Stimulated activated CD4-positive, alpha-beta T cell treated with anti-CD3 and anti-CD28 coated beads, TNF-alpha, amount 100 ng/mL, for 1 hour (primary cell): ENCODE measurements at places on chromosomes 3 and 15.

- DNase-seq: no peak
These were observed at the start of gene HYAL1 for GRCh38 chr3:50303013-50303815. TSS of gene HYAL1 (minus strand) at chr3:50303574. CDS start at chr3:50302956, 618 bp downstream.

DNA sequence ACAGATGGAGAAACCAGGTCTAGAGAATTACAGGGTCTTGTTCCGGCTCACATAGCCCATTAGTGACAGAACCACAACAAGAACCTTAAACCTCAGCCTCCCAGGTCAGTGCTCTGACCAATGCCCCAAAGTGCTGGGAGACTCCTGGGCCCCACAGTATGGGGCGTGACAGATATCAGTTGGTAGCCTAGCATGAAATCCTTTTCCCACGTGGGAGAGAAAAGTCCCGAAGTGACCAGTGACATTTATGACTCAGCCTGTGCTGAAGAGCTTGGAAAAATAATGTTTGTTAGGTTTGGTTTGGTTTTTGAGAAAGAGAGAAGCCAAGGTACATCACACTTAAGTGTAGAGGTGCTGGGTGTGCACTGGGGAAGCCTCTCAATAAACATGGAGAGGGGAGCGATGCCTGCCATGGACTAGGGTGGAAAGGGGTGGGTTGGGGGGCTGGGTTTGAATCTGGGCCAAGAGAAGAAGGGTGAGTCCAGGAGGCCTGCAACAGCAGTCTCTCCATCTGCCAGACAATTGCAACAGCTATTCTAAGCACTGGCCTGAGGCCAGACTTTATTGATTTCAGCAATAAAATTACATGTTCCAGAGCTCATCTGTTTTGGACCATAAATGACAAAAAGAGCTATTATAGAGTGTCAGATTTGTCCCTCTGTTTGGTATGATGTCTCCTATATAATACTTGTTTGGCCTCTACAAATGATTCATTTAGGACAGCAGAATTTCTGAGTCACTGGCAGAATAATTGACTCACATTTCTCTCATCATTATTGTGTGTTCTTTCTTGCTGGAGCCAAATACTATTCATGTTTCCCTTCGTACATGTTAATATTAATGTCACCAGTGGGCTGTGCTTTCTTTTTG is 43.4 kb downstream of the C2CD4A start:
- DNase-seq: no peak

- no peak for DNase-seq
These were observed 512.1 kb downstream of the ROBO1 start for GRCh38 chr3:79255702-79256101.

DNA sequence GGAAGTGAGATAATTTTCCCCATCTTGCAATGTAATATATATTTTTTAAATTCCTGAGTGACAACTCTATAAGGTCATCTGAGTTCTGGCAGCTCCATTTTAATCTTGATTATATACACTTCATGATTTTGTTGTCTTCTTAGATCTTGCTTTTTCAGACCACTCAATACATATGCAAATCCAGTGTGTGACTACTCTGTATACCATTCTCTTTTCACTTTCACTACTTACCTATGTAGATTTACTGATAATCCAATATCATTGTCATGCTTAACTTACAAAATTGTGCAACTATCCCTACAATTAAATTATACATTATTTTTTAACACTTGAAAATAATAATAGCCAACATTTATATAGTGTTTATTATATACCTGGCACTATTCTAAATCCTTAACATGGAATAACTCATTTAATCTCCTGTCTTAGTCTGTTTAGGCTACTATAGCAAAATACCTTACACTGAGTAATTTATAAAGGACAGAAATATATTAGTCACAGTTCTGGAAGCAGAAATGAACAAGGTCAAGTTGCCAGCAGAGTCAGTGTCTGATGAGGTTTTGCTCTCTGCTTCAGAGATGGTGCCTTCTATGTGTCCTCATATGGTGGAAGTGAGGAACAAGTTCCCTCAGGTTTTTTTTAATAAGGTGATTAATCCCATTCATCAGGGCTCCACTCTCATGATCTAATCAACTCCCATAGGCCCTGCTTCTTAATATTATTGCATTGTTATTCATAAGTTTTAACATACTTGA is 338.5 kb downstream of the TUSC7 start:
- DNase-seq: no peak

- DNase-seq: no peak
These were observed 27.1 kb downstream of the STARD9 start for GRCh38 chr15:42602501-42602900.

DNA sequence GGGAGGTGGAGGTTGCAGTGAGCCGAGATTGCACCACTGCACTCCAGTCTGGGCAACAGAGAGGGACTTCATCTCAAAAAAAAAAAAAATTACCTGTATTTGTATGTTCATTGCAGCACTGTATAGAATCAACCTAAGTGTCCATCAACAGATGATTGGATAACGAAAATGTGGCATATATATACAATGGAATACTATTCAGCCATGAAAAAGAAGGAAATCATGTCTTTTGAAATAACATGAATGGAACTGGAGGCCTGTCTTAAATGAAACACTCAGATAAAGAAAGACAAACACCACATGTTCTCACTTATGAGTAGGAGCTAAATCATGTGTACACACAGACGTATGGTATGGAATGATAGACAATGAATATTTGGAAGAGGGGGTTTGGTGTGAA is 59.4 kb upstream of the MEF2A start:
- DNase-seq: no peak

- no peak for DNase-seq
These were observed 337.2 kb downstream of the ZBTB20 start for GRCh38 chr3:114809668-114810413.

DNA sequence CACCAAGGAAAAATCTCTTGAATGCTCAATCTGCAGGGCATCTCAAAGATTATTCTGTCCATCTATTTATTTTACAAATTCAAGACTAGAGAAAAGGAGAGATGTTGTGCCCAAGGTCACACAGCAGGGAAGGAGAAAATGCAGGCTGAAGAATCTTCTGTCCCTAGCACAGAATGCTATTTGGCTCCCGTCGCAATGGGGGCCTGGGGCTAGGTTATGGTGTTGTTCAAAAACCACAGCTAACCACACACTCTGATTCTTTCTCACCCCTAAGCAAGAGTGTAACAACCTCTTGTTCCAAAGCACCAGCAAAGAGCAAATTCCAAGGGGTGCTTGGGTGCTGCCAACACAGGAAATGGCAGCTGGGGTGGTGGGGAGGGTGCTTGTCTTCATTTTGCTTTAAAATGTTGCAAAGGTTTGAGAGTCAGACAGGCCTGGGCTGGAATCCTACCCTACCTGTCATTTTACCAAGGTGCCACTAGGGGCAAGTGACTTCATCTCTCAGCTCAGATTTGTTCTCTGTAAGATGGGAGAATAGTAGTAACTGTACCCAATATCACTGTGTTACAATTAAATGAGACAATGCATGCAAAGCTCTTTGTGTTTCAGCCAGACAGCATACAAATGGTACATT is 112.5 kb downstream of the ADAMTS9 start:
- no peak for DNase-seq

- DNase-seq: no peak
These were observed 25.9 kb downstream of the RNF111 start for GRCh38 chr15:59013246-59013873.

GRCh38 chr15:66409565-66410108 is 22.9 kb downstream of the MAP2K1 start:
- no peak for DNase-seq

DNA sequence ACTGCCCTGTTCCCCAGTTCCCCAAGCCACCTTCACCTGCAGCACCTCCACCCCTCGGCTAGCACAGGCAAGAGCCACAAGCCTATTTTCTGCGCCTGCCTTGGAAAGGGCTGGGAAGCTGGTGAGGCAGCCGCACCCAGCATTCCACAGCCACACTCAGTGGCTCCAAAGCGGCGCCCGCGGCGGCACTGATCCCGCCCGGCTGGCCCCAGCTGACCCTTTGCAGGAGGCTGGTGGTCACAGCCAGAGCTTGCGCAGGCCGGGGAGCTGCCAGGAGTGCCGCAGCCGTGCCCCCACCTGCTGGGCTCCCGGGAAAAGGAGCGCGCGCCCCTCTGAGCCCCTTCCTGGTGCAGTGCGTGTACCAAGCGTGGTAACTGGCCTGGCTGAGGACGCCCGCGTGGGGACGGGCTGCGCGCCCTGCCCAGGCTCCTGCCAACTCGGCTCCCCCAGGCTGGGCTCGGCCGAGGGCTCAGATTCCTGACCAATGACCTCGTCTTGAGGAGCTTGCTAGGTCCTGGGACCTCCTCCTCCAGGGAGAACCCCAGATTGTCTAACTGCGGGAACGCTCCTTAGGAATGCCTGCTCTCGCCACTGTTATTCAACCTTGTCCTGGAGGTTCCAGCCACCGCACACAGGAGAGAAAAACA is 13.3 kb downstream of the GRAMD2A start:
- DNase-seq: no peak

DNA sequence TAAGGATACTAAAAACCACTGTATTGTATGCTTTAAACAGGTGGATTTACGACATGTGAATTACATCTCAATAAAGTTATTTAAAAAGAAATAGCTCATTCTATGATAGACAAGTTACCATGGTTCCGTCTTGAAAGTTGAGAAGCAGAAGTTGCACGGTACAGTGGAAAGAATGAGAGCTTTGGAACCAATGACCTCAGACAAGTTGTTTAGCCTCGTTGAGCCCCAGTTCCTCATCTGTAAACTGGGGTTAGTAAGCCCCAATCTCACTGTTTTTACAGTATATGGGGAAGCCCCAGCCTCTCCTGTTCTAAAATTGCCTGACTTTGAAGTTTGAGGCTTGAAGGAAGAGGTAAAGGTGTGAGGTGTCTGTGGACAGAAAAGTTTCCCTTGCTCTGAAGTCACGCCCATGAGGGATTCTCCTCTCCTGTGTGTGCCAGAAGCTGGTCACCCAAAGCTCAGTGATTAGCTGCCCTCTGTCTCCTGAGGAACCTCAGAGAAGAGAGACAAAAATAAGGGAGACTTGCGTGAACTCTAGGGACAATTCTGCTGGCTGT is 10.0 kb downstream of the CRYGS start:
- DNase-seq: no peak

- no peak for DNase-seq
These were observed 101.2 kb upstream of the SMAD3 start for GRCh38 chr15:66964111-66964738.

DNA sequence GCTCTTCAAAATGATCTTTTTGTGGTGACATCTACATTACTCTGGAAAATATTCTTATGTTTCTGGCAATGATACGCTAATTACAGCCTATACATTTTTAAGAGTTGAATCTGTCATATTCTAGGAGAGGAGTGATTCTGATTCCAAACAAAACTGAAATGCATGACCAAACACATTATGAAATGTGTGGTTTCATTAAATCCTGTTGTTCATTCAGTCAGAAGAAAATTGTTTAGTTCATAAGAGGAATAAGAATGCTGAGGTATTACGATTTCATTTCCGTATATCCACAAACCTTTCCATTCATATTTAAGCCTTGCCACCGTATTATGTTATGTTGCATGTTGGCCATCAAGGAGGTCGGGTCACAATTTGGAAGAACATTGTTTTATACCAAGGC is 345.1 kb downstream of the FEZF2 start:
- no peak for DNase-seq

GRCh38 chr15:31446546-31446945 is 119.9 kb downstream of the KLF13 start:
- DNase-seq: no peak

- DNase-seq: no peak
These were observed 122.5 kb upstream of the SPRED1 start for GRCh38 chr15:38130205-38130567.

DNA sequence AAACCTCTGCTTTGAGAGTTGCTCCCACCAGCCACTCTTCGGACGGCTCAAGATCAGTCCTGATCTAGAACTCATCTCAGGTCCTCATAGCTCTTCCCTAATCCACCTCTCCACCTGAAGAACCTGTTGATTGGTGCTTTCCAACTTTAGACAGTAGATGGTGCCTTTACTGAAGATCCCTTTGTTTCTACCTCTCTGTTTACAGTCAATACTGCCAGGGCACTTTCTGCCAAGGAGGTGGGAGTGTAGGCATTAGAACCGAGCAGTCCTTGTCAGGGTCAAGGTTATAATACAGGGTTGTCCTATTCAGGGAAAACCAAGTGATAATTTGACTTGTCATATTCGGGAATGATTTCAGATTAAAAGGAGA is 1.2 kb downstream of the CGNL1 start:
- DNase-seq: no peak

DNA sequence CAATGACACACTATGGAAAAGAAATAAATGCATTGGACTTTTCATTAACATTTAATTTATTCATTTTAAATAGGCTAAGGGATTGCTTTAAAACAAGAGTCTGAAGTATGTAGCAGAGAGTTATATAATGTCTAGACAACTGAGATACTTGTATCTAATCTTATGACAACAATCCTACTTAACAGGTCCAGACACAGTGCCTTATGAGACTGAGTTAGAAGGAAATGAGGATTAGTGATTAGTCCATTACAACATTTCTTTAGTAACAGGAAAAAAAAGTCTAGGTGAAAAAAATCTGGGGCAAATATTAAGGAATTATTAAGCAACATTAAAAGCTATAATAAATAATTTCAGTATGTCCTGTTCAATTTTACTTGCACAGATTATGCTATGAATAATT is 140.6 kb downstream of the MEIS2 start:
- no peak for DNase-seq

- no peak for DNase-seq
These were observed 70.1 kb upstream of the MBNL1 start for GRCh38 chr3:152198665-152199064.

DNA sequence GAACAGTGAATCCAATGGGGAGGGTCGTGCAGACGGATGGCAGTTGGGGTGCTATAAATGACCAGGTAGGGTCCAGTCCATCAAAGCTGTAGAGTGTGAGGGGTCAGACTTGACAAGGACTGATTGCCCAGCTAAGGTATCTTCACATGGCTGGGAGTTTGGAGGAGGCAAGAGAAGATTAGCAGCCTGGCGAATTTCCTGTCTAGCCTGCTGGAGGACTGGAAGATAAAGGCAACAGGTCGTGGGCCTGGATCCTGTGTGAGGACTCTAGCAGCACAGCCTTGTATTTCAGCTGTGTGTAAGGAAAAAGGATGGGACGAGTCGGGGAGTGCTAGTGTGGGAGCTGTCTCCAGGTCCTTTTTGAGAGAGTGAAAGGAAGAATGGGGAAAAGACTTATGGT is 17.6 kb downstream of the CCR5AS start:
- no peak for DNase-seq

DNA sequence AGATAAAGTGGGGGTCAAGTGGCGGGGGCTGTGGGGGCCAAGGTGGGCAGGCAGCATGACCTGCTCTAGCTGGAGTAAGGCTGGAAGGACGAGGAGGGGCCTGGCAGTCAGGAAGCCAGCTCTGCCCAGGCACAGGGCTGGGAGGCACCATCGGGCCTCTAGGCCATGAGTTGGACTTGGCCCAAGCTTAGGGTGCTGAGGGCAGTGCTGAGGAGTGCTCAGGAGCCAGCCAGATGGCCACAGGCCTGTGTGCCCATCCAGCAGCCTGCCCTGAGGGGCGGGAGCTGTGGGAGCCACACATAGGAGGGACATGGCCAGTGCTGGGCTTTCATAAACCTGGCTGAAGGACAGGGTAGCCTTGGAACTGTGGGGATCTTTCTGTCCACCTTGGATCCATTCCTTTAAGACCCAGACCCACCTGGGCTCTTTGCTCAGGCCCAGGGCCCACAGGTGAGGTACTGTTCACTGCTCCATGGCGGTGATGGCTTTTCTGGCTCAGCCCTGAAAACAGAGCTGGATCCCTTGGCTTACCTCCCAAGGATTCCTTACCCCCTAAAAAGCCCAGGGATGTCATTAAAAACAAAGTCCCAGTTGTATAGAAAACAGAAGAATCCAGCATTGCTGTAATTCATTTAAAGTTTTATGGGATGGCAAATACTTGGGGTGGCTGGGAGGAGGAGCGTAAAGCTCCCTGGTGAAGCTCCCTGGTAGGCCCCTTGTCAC is 137.0 kb downstream of the DNAJB8 start:
- DNase-seq: no peak
